Kidney capillary endothelial cell (primary cell): ENCODE measurements at places on chromosomes 3 and 15.

- no peak for DNase-seq
These were observed 63.2 kb upstream of the BCL6 start for GRCh38 chr3:187808527-187808895.

DNA sequence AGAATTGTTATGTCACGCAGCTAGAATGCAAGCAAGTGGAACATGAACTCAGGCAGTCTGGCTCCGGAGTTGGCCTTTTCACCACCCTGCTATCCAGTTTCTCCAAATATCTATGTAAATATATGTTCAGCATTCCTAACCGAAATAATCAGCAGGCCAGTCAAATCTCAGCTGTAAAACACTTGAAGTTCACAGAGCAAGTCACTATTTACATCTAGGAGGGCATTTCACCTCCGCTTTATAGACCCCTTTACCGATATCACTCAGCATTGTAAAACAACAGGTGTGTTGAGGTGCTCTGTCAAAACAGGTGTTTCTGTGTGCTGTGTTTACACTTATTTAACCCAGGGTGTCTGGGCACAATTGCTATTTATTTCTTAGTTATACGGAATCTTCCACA is 12.2 kb upstream of the HES1 start:
- no peak for DNase-seq

GRCh38 chr15:88628018-88628654 is 7.0 kb downstream of the AEN start:
- no peak for DNase-seq

DNA sequence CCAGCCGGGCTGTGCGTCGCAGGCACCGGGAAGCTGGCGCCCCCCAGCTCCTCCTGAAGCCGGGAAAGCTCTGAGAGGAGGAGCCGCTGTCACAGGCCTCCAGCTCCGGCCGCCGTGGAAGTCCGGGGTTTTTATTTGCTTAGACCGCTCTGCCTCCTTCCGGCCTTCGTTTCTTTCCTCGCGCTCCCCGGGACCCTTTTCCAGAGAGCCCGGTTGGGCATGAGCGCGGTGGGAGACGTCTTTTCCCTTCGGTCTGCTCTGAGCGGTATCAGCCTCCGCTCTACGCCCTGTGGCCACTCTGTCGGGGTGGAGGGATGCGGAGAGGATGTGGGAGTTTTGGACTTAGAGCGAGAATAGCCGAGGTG is 559 bp downstream of the SENP5 start:
- DNase-seq, result peak; percentile 21

DNA sequence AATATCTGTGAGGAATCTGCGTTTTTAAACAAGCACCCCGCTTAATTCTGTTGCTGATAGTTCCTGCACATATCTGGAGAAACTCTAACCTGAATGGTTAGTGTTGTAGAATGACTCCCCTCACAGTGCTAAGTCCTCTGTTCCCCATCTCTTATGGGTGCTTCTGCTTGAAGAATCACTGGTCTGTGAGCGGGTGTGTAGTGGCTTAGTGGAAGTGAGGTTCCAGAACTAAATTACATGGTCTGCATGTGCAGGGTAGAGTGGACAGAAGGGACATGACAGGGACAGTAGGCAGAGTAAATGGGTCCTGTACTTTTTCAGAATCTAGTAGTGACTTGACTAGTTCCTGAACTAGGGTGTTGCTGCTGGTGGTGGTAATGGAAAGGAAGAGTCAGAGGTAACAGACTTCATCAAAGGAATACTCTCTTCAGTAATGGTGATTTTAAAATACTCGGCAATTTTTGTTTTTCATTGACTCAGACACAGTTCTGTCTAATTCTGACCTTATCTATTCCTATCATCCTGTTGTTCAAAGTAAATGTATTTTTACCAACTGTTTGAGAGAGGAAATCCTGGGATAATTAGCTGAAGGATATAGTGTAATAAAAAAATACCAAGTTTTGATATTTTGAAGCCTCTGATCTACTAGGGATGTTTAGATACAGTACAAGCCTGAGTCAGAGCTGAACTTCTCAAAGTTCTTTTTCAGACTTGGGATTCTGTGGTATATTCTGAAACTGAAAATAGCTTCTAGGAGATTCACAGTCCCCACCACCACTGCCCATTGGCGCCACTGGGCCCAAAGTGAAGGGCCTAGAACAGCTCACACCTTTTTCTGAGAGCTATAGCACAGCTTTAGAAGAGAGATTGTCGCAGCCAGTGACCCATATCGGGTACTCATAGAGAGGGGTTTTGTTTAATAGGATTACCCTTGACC is 55.5 kb downstream of the FNDC3B start:
- no peak for DNase-seq
